Coronary artery (tissue), 2 donors: ENCODE measurements at places on chromosomes 5 and 9.

DNA sequence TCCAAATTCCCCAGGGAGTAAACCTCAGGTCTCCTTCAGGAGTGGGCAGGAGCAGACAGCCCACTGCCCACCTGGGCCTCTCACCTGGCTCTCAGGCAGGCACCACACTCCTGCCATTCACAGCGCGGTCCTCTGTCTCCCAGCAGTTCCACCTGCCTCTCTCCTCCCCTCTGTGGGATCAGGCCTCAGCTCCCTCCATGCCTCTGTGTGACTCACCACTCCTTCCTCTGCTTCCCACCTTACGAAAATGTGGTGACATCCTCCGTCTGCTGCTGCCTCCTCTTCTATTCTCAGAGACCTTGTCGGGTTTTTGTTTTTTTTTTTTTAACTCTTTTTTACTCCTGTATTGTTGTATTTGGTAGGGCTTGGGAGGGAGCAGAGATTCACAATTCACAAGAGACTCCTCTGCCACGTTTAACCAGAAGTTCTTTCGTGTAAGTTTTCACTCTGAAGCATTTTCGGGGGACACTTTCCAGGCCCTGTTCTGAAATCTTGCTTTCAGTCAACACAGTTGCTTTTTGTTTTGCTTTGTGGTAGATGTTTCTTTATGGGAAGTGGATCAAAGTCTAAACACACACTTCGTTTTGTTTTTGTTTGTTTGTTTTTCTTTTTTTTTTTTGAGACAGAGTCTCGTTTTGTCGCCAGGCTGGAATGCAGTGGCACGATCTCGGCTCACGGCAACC lies 21.1 kb upstream of the CDKN2AIPNL start:
- DNase-seq, result no peak

GRCh38 chr5:112063856-112064255 lies 306.9 kb upstream of the NREP start:
- DNase-seq, result no peak

GRCh38 chr5:6307304-6307703 lies 71.0 kb downstream of the MED10 start:
- no peak for DNase-seq

DNA sequence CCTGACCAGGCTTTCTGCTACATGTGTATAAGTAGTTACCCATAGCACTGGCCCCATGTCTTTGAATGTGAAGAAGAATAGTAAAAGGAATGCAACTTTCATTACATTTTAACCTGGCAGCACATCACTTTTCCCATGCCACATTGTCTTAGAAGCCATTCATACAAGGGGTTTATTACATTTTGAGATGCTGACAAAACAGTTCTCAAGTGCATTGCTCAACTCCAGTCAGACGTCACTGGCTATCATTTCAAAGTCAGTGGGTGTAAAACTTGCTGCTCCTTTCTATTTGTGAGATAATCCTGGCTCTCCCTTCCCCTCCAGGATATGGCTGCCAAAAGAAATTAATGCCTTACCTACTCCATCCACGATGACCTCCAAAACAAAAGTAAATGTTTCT lies 97.0 kb upstream of the VCAN start:
- no peak for DNase-seq

GRCh38 chr9:35519692-35520363 lies 29.9 kb downstream of the RUSC2 start:
- no peak for DNase-seq

DNA sequence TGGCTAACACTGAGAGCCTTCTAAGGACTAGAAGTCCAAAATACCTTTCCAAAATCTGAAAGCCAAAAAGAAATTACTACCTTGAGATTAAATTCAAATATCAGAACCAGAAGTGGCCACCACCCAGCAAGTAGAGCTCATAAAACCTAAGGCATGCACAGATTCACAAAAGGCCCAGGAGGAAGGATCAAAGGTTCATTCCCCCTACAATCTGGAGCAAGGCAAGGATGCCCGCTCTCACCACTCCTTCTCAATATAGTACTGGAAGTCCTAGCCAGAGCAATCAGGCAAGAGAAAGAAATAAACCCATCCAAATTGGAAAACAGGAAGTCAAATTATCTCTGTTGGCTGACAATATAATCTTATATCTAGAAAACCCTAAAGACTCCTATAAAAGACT lies 6.0 kb downstream of the RASEF start:
- DNase-seq, result no peak

- no peak for DNase-seq
Observed at GRCh38 chr5:153523211-153523610, 32.7 kb downstream of the GRIA1 start.

- no peak for DNase-seq
Observed at GRCh38 chr5:169991115-169991869, 11.0 kb upstream of the INSYN2B start.

GRCh38 chr5:146699138-146699537 lies 179.4 kb downstream of the PPP2R2B start:
- DNase-seq, result no peak

- DNase-seq, result no peak
Observed at GRCh38 chr5:40716590-40716989, 36.9 kb downstream of the PTGER4 start.

GRCh38 chr9:137761032-137761431 lies 116.5 kb upstream of the CACNA1B start:
- DNase-seq, result no peak

- DNase-seq, result no peak
Observed at GRCh38 chr5:170748951-170749471, 34.5 kb upstream of the GABRP start.

GRCh38 chr5:97162045-97162444 lies 19.6 kb upstream of the LIX1 start:
- DNase-seq, result no peak
